ENCODE measurements at places on chromosomes 4 and X.
A peak's percentile ranks its signal among the peaks of the same experiment; 100 is the strongest.

DNA sequence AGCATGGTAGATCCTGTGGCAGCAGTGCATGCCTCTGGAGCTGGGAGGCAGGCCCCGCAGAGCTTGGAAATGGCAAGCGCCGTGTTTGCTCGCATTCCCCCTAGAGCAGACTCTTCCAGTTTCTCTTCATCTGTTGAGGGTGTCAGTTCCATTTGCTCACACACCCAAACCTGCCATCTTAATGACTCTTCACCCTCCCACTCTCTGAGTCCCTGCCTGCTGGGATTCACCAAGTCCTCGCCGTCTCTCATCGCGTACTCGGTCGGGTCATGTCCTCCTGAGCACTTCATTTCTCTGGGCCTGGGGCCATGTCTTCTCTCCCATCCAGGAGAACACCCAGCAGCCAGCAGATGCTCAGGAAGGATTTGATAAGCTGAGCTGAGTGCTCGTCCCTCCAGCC, 16.9 kb downstream of the ZBTB49 start:
- DNase-seq, result no peak

- DNase-seq, result no peak
Measured at GRCh38 chr4:26055855-26056254, 141.8 kb downstream of the SMIM20 start.

DNA sequence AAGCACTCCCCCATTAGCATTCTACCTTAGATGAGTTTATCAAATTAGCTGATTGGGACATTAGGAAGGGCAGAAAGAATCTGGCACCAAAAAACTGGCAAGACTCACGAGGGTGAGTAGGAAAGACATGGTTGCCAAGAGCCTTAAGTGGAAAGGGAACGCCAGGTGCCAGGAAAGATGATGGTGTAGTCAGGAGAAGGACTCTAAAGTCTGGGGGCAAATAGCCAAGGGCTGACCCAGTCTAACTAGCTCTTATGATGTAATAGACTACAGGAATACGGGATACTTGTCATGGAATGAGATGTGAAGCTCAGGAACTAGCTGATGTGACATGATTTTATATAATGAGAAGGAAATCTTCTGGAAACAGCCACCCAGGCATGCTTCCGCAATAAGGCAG, 94.8 kb downstream of the MBNL3 start:
- DNase-seq, result no peak

DNA sequence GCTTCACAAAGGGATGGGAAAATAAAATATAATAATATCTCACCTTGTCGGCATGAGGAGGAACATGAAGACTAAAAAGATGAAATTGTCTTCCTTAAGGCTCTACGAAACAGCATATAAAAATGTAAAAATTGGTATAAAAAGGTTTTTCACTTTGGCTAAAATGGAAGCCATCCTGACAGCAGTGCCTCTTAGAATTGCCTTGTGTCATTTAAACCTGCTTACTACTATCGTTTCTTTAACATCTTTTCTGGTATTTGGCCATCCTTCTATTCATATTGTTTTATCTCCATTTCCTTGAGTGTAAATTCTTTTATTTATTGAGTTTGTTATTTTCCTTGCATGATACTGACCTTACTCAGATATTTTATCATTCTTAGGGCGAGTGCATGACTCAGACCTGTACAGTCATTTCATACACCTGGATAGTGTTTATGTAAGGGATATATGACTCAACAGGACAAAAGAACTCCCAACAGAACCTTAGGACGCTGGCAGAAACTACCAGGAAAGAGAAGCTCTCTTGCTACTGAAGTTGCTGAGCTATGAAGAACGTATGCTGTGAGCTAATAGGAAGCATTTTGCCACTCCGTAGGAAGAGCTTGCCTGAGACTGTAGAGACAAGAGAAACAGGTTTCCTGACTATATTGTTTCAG, 5.8 kb upstream of the CDKN2AIP start:
- DNase-seq, result no peak

- DNase-seq, result no peak
Measured at GRCh38 chr4:148072789-148073188, 340.9 kb downstream of the ARHGAP10 start.

- DNase-seq, result no peak
Measured at GRCh38 chr4:71382125-71382899, 43.5 kb downstream of the SLC4A4 start.

GRCh38 chr4:4386296-4386735, 586 bp upstream of the NSG1 start:
- DNase-seq, result peak; percentile 6

DNA sequence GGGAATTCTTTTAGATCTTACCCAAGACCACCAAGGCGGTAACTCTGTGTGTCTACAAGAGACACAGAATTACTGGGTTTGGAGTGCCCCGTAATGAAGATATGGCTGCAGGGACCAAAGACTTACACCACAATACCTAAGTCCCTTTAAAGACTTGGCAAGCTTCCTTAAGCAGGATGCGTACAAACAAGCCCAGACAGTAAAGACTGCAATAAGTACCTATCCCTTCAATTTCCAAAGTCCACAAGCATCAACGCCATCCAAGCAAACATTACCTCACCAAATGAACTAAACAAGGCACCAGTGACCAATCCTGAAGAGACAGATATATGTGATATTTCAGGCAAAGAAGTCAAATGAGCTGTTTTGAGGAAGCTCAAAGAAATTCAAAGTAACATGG, 42.3 kb upstream of the RNF128 start:
- DNase-seq, result no peak
